ENCODE measurements at places on chromosomes 2 and 18.

DNA sequence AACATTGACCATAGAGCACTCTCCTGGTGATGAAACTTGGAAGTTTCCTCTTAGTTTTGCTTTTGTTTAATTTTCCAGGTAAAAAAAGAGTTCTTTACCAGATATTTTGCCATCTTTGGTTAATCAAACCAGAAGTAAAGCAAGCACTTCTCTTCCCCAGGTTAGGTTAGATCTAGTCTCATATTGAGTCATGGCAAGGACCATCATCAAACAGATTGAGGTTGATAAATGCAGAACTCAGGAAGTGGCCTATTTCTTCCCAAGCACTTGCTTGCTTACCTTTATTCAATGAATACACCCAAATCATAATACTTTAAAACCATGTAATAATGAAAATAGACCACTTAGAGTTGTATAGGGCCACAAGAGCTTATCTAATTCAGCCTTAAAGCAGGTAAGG, 23.4 kb downstream of the DNAH6 start:
- no peak for DNase-seq

- no peak for DNase-seq
Measured at GRCh38 chr2:162067596-162067995, 6.4 kb downstream of the DPP4 start.

DNA sequence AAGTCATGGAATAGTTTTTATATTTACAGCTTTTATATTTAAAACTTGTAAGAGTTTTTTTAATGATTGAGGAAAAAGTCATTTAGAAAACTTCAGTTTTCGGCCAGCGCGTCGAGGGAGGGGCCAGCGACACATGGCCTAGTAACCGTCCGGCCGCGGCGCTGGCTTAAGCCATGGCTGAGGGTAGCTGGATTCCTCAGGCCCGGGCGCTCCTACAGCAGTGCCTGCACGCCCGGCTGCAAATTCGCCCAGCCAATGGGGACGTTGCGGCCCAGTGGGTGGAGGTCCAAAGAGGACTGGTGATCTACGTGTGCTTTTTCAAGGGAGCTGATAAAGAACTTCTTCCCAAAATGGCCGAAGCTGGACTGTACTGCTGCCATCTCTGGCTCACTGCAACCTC, 4.9 kb upstream of the KLHL41 start:
- DNase-seq = no peak

DNA sequence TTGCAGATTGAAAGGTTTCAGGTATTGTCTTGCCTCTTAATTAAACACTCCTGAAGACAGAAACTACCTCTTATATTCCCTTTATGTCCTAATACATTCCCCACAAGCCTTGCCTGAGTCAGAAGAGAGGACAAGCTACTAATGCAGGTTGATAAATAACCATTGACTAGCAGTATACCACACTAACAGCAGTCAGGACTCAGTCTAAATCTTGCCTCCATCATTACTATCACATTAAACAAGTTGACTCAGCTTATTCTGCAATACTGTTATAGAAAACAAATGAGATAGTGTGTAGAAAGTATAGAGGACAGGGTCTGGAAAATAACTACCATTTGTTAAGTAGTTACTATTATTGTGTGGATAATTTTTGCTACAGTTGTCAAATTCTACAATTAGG, 63.8 kb downstream of the TTC21B start:
- DNase-seq = no peak
